ENCODE measurements at places on chromosomes 11 and 22. TPM values are rescaled to one million over a fixed set of nuclear protein-coding genes. Genes with fewer than 3 reads are reported as not detected.

DNA sequence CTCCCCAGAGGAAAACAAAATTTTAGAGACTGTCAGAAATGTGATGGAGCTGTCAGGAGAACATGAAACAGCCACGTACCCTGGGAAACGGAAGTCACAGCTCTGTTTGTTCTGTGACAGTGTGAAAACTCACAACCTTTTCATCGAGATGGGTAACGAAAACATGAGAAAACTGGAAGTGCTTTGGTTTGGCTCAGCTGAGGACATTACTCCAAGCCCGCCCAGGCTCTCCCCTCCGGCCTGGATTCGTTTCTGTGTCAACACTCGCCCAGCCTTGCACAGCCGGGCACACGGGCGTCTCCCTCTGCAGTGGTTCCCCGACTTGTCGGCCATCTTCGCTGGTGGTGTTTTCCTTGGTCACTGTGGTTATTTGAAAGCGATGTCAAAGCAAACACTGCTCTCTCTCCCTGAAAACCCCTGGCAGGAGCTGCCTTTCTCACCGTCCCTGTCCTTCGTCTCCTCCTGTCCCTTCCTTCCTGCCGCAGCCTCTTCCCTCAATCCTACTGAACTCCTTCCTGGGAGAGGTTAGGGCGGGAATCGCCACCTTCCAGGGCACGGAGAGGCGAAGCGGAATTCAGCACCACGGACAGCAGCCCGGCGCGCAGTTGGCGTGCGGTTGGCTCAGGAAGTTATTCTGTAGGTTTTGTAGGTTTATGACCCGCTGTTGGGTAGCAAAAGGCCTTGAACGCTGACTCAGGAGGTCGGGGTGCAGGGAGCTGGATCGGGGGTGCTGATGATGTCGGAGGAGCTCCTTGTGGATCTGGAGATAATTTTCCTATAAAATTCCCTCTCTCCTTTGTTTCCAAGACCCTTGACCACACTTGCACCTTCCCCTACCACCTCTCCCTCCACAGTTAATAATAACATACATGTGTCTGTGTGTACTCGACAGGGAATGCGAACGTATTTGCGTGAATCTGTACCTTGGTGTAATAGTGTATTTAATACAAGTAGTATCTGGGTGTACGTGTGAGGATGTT, 13.1 kb upstream of the RPS19BP1 start:
- H3K27ac ChIP-seq, result no peak overlapping the region
- no peaks in the 10 kb centered on the region for H3K4me1 ChIP-seq
- H3K27me3 ChIP-seq, result peaks cover 4% of the 10 kb centered on the region

Gene PNPLA3
- not detected for total RNA-seq

Gene UBE2L3
- total RNA-seq, result 52.2 TPM

Gene SF1
- total RNA-seq, result 337 TPM

GRCh38 chr22:36081023-36081431, 52.4 kb upstream of the RBFOX2 start:
- no peak for DNase-seq
- no peaks in the 10 kb centered on the region for H3K4me1 ChIP-seq
- H3K4me3 ChIP-seq, result no peak overlapping the region
- H3K27ac ChIP-seq, result no peak overlapping the region
- H3K27me3 ChIP-seq, result no peaks in the 10 kb centered on the region

- H3K27me3 ChIP-seq, result no peaks in the 10 kb centered on the region
- H3K36me3 ChIP-seq, result no peaks in the 10 kb centered on the region
- no peak overlapping the region for H3K4me3 ChIP-seq
- H3K4me1 ChIP-seq, result no peaks in the 10 kb centered on the region
- H3K27ac ChIP-seq, result no peak overlapping the region
Measured at GRCh38 chr11:122101625-122102291, 14.3 kb downstream of the BLID start.

DNA sequence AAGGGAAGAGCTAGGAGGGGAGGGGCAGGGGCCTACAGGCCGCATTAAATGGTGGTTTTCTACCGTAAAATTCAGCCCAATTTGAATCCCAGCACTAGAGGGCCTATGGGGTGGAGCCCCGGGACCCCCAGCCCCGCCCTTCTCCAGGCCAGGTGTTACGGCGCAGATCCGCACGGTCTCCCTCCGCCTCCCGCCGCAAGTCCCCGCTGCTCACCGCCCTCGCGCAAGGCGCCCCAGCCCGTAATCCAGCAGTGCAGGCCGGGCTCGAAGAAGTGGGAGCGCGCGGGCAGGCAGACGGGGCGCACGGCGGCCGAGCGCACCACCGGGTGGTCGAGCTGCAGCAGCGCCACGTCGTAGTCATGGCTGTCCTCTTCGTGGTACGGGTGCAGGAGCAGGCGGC, 17.3 kb downstream of the KCTD17 start:
- H3K4me3 ChIP-seq, result no peak overlapping the region
- H3K36me3 ChIP-seq, result no peaks in the 10 kb centered on the region
- DNase-seq, result no peak
- H3K27me3 ChIP-seq, result peaks cover 5% of the 10 kb centered on the region

GRCh38 chr11:111981270-111981669, 43.9 kb upstream of the DLAT start:
- no peak for DNase-seq
- H3K4me3 ChIP-seq, result no peak overlapping the region
- H3K4me1 ChIP-seq, result peaks cover 4% of the 10 kb centered on the region
- no peaks in the 10 kb centered on the region for H3K36me3 ChIP-seq

Gene NOX4
- not detected for total RNA-seq

GRCh38 chr11:126390272-126390867, 34.9 kb downstream of the ST3GAL4 start:
- no peaks in the 10 kb centered on the region for H3K27me3 ChIP-seq
- no peak overlapping the region for H3K4me3 ChIP-seq
- peaks cover 9% of the 10 kb centered on the region for H3K4me1 ChIP-seq
- no peak overlapping the region for H3K27ac ChIP-seq
- no peaks in the 10 kb centered on the region for H3K36me3 ChIP-seq

Gene MPEG1
- total RNA-seq, result 12.3 TPM

- H3K36me3 ChIP-seq, result no peaks in the 10 kb centered on the region
- no peak for DNase-seq
- no peak overlapping the region for H3K27ac ChIP-seq
- H3K27me3 ChIP-seq, result no peaks in the 10 kb centered on the region
Measured at GRCh38 chr11:83831929-83832328, 545.8 kb upstream of the CCDC90B start.

DNA sequence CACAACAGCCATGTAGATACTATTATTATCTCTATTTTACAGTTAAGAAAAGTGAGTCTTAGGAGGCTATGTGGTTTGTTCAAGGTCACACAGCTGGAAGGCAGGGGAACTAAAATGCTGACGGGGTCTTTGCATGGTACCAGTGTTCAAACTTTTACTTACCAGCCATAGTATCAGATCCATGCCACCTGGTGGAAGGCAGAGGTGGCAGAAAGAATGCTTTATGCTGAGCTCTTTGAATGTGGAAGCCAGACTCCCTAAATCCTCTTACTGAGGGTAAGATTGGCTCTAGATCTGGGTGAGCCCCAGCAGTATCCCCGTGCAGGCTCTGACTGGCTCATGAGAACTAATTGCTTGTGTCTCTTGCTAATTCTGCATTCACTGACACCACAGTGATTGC, 54.3 kb upstream of the NAV2 start:
- no peaks in the 10 kb centered on the region for H3K4me1 ChIP-seq
- H3K27me3 ChIP-seq, result no peaks in the 10 kb centered on the region
- no peak for DNase-seq
- H3K27ac ChIP-seq, result no peak overlapping the region
- H3K4me3 ChIP-seq, result no peak overlapping the region

DNA sequence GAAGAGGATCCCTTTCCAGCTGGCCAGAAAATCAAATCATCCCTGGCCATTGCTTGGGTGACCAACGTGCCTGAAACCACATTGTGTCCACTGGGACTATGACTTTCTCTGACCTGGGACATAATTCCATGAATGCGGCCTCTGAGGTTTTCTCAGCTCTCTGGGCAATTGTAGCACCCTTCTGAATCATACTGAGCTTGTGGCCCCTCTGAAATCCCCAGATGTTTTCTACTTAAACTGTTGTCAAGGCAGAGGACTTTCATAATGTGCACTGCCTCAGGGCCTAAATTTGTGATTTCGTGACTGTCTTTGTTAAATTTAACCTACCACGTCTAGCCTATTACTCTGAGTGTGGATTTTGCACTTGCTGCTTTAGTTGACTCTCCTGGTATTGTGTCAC, 321.1 kb upstream of the PLET1 start:
- DNase-seq, result peak; percentile 68
- no peak overlapping the region for H3K27ac ChIP-seq
- no peak overlapping the region for H3K4me3 ChIP-seq
- H3K4me1 ChIP-seq, result peaks cover 31% of the 10 kb centered on the region

Gene SLC22A6
- total RNA-seq, result not detected

Gene OR52H1
- total RNA-seq, result 0.19 TPM

DNA sequence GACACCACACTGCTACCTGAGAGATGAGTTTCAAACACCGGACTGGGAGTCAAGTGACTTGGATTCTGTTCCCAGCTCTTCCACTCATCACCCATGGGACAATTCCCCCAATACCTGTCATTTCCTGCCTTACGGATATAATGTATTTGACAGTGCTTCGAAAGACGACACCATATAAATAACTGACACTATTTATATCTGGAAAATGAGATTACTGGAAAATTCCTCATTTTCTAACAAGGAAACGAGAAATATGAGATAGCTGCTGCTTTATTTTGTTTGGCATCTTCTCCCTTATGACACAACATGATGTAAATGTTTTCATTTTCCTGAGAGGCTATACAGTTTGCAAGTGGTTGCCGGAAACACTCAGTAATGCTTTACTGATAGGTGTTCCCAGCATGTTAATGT, 8.6 kb downstream of the HSCB start:
- peaks cover 13% of the 10 kb centered on the region for H3K4me1 ChIP-seq
- no peak overlapping the region for H3K4me3 ChIP-seq
- no peak for DNase-seq

DNA sequence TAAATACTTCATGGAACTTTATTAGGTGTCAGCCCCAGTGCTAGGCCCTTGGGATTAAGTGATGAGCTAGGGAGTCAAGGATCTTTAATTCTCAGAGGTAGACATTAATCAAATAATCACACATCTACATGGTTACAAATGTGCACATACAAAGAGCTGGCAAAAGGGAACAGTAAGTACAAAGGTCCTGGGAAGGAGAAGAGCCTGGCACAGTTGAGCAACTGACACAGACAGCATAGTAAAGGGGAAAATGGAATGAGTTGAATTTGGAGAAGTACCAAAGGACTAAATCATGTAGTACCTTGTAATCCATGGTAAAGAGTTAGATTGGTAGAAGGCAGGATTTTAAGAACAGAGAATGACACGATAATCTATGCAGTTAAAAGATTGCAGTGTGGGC, 116.3 kb downstream of the APIP start:
- H3K27me3 ChIP-seq, result peaks cover 1% of the 10 kb centered on the region
- H3K27ac ChIP-seq, result no peak overlapping the region
- H3K4me3 ChIP-seq, result no peak overlapping the region
- H3K4me1 ChIP-seq, result no peaks in the 10 kb centered on the region
- DNase-seq, result no peak
- H3K36me3 ChIP-seq, result no peaks in the 10 kb centered on the region

- no peak overlapping the region for H3K27ac ChIP-seq
- peaks cover 8% of the 10 kb centered on the region for H3K27me3 ChIP-seq
- no peak overlapping the region for H3K4me3 ChIP-seq
- no peak for DNase-seq
- no peaks in the 10 kb centered on the region for H3K36me3 ChIP-seq
Measured at GRCh38 chr11:35629914-35630313, 11.7 kb downstream of the FJX1 start.

DNA sequence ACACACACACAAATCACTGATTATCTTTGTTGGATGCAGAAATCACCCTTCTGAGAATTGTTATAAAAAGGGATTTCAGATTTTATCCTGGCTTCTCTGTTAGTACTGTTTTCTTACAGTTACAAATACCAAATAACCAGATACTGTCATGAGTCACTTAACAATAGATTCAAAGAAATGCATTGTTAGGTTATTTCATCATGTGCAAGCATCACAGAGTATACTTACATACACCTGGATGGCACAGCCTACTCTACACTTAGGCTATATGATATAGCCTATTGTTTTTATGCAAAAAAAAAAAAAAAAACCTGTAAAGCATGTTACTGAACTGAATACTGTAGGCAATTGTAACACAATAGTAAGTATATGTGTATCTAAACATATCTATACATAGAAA, 319.2 kb upstream of the ARHGAP42 start:
- no peak for DNase-seq
- no peaks in the 10 kb centered on the region for H3K27me3 ChIP-seq
- no peaks in the 10 kb centered on the region for H3K36me3 ChIP-seq
- no peak overlapping the region for H3K27ac ChIP-seq

Gene KCTD14
- 0.38 TPM for total RNA-seq

Gene CARD16
- 13.5 TPM for total RNA-seq

GRCh38 chr11:67265633-67266448, 432 bp upstream of the GRK2 start:
- peaks cover 36% of the 10 kb centered on the region for H3K4me1 ChIP-seq
- 0 out of 2 replicates have a peak overlapping the region, but pooled peaks have one; percentile 33 for H3K27ac ChIP-seq
- H3K27me3 ChIP-seq, result no peaks in the 10 kb centered on the region
- no peak for DNase-seq
- no peak overlapping the region for H3K4me3 ChIP-seq

GRCh38 chr11:1653541-1654387, 24.2 kb downstream of the KRTAP5-5 start:
- no peaks in the 10 kb centered on the region for H3K36me3 ChIP-seq
- DNase-seq, result no peak
- no peak overlapping the region for H3K4me3 ChIP-seq
- H3K4me1 ChIP-seq, result no peaks in the 10 kb centered on the region

- H3K36me3 ChIP-seq, result no peaks in the 10 kb centered on the region
- H3K27ac ChIP-seq, result no peak overlapping the region
- peaks cover 9% of the 10 kb centered on the region for H3K4me1 ChIP-seq
- no peak for DNase-seq
- no peaks in the 10 kb centered on the region for H3K27me3 ChIP-seq
Measured at GRCh38 chr11:6627762-6628241, 8.6 kb upstream of the TPP1 start.

GRCh38 chr11:111310088-111310487, 11.7 kb downstream of the POU2AF3 start:
- H3K27me3 ChIP-seq, result no peaks in the 10 kb centered on the region
- DNase-seq, result no peak
- H3K4me3 ChIP-seq, result no peak overlapping the region
- H3K36me3 ChIP-seq, result no peaks in the 10 kb centered on the region

GRCh38 chr11:45048870-45049691, 97.4 kb upstream of the PRDM11 start:
- H3K27me3 ChIP-seq, result no peaks in the 10 kb centered on the region
- H3K4me3 ChIP-seq, result no peak overlapping the region
- H3K36me3 ChIP-seq, result no peaks in the 10 kb centered on the region
- DNase-seq, result no peak
- no peaks in the 10 kb centered on the region for H3K4me1 ChIP-seq

Gene RASSF10
- 0.10 TPM for total RNA-seq

Data from GM12878 (cell line).